ENCODE measurements at places on chromosomes 1 and 21.

DNA sequence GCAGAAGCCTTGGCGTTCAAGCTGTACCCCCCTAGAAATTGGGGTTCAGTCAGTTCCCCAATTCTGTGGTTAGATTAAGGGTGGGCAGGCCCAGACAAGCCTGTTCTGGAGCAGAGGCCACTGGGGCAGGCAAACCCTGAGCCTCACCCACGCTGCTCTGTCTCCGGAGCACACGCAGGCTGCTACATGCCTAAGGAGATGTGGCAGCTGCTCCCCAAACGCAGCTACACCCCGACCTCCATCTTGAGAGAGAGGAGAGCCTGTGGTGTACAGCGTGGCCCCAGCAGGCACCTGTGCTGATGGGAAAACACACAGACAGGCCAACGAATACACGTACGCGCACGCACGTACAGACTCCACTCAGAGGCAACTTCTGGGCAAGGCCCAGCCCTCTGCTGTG lies 33.9 kb upstream of the GRHL3 start:
- DNase-seq: no peak

GRCh38 chr1:215360758-215361157 lies 206.3 kb upstream of the KCTD3 start:
- DNase-seq: no peak

GRCh38 chr1:31662463-31662862 lies 17.8 kb upstream of the PEF1 start:
- no peak for DNase-seq

GRCh38 chr1:183097438-183098051 lies 74.3 kb downstream of the LAMC1 start:
- no peak for DNase-seq

DNA sequence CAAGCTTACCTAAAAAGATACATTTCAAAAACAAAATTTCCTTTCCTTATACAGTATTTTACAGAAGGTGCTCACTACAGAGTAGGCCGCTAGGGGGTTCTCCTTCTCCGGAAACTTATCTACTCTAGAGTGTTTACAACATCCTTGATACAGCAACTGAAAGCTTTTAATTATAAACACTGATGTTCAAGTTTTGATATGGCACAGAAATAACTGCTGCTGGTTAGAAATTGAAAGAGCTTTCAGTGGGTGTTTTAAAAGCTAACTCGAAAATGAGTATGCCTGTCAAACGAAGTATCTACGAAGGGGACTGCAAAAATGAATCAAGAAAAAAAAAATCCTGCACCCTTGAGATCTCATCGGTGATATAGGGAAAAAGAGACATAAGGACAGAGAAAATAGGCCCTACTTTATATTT lies 1.0 kb downstream of the YOD1 start:
- no peak for DNase-seq

DNA sequence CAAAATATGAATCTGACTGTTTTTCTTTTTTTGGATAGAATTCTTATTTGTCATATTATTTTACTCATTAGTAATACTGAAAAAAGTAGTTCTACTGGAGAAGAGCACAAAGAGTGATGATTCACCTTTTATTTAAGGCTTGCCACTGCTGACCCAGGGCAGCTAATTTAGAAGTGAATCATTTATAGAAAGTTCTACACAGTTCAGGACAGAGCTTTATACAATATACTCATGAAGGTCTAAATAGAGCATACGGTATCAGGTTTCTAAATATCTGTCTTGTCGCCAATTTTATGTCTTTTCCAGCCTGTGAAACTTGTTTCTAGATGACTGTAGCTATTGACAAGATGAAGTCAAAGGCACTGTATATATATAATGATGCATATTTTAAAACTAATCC lies 25.0 kb downstream of the GIPC2 start:
- DNase-seq: no peak

DNA sequence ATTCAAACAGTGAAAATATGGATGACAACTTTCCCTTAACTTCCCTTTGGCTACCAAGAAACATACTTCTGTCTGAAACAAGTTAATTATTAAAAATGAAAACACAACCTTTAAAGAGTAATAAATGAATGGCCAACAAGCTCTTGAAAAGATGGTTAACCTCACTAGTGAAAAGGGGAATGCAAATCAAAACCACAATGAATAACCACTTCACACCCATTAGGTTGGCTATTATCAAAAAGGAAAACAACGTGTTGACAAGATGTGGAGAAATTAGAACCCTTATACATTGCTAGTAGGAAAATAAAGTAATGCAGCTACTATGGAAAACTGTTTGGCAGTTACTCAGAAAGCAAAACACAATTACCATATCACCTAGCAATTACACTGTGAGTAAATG lies 14.1 kb downstream of the COP1 start:
- no peak for DNase-seq

GRCh38 chr1:40020447-40021085 lies 20.0 kb upstream of the CAP1 start:
- no peak for DNase-seq

DNA sequence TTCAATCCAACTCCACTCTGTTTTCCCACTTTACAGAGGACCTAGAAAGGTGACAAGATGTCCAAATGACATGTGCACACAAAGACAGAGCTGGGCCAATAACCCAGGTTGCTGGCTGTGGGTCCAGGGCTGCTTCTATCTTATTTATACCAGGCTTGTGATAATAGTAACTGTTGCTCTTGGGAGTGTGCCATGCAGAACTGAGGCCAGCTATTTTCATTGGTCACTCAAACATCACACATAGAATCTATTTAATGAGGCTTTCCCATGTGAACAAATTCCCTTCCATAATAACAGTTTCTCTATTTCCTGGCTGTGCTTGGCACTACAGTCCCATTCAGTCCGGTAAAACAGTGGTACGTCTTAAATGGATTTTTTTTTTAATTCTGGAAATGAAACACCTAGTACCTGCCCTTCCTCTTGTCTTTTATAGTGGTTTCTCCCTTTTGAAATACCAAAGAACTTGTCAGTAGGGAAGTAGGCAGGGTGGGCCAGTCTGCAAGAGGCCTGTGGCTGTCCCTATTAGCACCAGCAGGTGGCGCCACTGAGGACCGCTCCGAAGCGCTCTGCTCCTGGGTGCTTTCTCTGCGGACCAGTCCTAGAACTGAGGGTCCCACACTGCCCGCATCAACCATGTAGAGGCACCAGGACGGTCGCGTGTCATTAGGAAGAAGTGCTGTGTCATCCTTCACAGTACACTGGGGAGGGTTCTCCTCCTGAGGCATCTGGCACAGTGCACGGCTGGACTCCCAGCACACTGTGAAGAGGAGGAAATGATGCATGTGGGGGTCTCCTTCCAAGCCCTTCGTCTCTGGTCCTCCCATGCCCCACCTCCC lies 52.1 kb downstream of the GPR161 start:
- no peak for DNase-seq

GRCh38 chr1:30934613-30935012 lies 26.1 kb upstream of the SDC3 start:
- DNase-seq: no peak

DNA sequence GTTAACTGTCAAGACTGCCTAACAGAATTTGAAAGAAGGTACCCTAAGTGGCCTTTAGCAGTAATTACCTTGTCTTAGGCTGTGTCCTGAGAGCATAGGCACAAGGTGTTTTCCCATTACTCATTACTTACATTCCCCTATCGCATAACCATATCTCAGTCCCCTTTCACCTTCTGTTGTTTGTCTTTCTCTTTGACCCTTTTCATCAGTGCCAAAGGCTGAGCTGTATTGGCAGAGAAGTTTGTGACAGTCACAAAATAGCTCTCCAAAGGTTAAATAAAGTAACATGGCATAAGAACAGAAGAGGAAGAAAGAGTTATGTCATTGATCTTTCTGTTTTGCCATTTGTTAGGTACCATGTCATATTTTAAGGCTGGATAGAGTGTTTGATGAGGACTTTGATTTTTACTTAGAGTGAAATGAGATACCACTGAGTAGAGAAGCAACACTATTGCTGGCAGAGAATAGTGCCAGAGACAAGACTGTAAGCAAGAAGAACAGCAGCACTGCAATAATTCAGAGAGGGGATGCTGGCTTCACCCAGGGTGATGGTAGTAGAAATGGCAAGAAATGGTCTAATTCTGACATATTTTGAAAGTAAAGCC lies 497.8 kb downstream of the TTLL7 start:
- DNase-seq: no peak

DNA sequence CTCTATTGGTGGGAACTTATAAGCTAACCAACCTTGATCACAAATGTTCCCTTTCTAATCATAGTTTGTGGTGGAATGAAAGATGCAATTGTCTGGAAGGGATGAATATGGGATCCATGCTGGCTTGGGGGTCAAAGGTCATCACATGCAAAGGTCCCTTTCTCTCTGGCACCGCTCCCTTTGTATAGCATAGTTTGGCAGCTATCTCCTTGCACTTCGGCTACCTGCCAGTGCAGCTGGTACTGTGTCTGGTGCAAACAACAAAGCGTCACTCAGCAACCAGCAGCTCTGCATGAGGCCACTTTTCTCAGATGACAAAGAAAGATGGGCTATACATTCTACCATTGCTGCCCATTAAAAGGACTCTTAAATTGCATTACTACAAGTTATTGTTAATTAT lies 188.2 kb upstream of the NFIA start:
- DNase-seq: no peak

DNA sequence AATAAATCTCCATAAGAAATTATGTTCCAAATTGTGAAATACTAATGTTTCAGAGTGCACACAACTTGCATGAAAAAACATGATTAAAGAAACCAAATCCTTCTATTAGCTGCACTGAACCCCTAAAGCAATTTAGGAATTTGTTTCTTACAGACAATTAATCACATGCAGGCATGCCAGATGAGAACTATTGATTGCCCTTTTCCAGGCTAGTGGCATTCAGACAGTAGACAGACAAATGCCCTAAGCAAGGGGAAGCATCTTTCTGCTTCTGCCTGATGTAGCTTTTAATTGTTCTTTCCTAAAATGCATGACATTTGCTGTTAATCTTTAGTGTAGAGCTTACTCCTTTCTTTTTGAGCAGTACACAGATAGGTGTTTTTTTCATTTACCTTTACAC lies 229.5 kb downstream of the DPYD start:
- no peak for DNase-seq

DNA sequence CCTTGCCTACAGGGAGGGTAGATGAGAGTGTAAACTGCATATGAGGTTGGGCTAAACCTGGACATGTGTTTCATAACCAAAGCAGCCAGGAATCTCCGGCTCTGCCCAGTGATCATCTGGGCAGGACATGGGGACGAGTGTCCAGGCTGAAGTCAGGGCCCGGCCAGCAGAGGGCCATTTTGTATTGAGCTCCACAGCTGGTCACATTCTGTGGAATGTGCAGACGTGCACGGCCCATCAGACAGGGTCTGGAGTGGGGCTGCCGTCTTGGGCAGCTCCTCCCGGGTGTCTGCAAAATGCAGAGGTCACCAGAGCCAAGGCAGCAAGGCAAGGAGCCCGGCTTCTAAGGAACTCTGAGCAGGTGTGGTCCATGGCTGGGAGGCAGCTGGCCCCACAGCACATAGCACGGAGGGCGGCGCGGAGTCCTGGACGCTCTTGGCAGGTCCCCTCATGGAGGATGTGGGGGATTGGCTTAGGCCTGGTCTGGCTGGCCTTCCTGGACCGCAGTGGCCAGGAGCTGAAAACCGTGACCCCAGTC lies 6.2 kb downstream of the LRRC3 start:
- no peak for DNase-seq

GRCh38 chr1:12150456-12151200 lies 16.2 kb upstream of the TNFRSF1B start:
- no peak for DNase-seq

DNA sequence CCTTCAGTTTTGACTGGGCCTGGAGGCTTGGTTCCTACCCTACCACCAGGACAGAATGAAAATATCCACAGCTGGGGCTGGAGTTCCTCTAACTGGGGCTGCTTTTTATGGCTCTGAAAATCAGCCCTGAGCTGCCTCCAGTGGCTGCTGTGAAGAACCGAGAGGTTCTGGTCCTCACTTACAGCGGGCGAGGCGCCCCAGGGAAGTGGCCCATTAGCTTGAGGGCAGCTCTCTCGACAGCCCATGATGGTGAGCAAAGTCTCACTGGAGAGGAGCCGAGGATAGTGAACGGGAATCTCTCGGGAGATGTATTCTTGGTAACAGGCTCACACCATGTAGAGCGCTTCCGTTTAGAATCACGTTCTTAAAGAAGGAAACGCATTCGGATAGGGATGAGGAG lies 459.7 kb downstream of the KIF26B start:
- DNase-seq: no peak

DNA sequence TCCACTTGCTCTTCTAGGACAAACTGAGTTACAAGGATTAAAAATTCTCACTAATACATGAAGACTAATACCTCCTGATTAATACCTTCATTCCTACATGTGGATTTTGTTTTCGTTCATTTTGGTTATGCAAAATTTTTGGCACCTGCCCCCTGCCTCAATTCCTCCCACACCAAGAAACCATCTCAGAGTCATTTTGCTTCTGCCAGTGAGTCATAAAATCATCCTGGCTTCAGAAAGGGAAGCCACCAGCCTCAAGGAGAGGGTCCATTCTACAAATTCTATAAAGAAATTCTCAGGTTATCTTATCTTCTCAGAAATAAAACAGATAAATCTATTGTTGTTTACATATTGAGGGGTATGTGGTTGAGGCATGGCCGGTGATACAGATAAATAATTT lies 103.2 kb upstream of the COA6 start:
- DNase-seq: no peak

- DNase-seq: no peak
Measured at GRCh38 chr1:59631561-59632255, 183.0 kb upstream of the HOOK1 start.

DNA sequence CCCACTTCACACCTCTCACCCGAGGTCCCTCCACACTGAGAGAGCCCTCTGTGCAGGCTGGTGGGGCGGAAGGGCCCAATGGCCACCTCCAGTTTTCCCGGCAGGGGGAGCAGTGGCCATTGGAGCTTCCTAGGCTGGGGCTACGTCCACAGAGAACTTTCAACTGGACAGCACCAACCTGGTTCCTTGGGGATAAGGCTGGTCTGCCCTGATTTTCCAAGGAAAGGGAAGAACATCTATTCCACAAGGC lies 20.3 kb upstream of the LAPTM5 start:
- no peak for DNase-seq

GRCh38 chr21:14483296-14483695 lies 62.8 kb downstream of the SAMSN1 start:
- no peak for DNase-seq

DNA sequence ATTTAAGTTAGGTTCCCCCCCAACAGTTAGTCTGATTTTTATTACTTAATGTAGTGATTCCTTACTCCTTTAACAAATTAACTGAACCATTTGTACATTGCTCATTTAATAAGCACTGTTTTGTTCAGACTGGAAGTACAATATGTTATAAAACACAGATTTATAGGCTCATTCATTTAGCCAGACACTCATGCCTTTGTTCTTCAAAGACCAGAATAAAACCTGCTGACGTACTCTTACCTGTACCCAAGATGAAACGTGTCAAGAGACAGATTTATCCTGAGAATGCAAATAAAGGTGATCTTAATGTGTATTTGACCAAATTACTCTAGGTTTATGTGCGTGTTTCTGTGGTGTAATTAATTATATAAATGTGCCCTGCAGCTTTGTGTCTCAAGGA lies 92.8 kb downstream of the INTS7 start:
- no peak for DNase-seq

GRCh38 chr1:9062021-9062471 lies 7.4 kb downstream of the SLC2A5 start:
- no peak for DNase-seq

Data from right renal pelvis (tissue), 4 donors.